ENCODE measurements at places on chromosomes 11 and 22. TPM values are rescaled to one million over a fixed set of nuclear protein-coding genes. Genes with fewer than 3 reads are reported as not detected.

The MFNG gene
- total RNA-seq, result 14.4 TPM

The ADORA2A gene
- 4.3 TPM for total RNA-seq

The CCT8L2 gene
- total RNA-seq, result not detected

The OR8D4 gene
- total RNA-seq, result not detected

GRCh38 chr11:85089654-85090053 is 537.5 kb downstream of the DLG2 start:
- no peak for DNase-seq

- no peak for DNase-seq
Observed at GRCh38 chr11:61173456-61173855, 12.2 kb upstream of the VPS37C start.

GRCh38 chr11:128548649-128549255 is 38.6 kb downstream of the ETS1 start:
- peak; percentile 83 for DNase-seq

DNA sequence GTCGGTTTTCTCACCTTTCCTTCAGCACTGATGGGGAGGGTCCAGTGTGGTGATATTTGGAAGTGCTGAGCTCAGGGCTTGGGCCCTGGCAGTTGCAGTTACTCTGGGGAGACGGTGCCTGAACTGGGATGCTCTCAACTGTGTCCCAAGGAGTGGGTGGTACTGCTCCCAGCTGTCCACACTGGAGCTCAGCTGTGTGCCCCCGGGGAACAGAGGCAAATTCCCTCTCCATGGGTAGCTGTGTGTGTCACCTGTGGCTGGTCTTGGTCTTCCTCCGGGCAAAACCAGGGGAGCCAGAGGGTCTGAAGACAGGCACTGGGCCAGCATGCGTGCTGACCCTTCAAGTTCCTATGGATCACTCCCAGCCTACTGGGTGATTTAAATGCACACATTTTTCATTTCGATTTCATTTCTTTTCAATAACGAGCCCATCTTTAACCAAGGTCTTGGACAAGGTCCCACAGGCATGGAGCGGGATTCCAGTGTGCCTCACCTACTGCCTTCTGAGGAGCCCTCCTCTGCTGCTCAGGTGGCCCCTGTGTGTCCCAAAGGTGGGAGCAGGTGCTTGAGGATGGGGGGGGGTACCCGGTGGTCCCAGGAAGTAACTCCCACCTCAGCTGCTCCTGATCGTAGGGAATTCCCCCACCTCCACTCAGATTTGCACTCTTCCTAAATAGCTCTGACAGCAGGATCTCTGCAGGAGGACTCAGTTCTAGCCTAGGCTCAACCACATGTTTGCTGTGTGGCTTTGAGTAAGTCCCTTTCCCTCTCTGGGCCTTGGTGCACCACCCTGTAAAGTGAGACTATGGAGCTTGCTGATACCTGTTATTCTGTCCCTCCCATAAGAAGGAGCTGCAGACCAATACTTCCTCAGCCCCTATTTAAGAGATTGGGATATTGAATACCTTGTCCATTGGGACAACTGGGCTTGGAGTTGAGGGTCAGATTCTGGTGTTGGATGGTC is 16.8 kb downstream of the PRDM11 start:
- no peak for DNase-seq

The OR6A2 gene
- total RNA-seq, result not detected

DNA sequence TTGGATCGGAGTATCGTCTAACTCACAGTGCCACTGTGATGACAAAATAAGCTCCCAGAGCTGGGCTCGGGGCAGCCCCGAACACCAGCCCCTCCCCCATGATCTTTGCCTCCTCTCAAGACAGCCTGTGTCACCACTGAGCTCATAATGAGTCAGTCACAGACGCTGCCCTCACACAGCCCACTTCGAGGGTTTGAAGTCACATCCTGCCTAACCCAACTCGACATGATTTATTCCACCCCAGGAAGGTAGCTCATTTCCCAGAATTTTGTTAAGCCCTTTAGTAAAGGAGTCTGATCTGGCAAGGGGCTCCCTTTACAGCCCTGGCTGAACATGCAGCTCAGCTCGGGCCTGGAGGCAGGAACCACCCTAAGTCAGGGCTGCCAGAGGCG is 22.8 kb downstream of the MYH9 start:
- DNase-seq, result peak; percentile 68

The APOL3 gene
- 31.7 TPM for total RNA-seq

GRCh38 chr11:101166038-101166437 is 36.4 kb upstream of the PGR start:
- no peak for DNase-seq

The RAC2 gene
- 6.9 TPM for total RNA-seq

The NLRP14 gene
- not detected for total RNA-seq

The CDC42BPG gene
- total RNA-seq, result 0.16 TPM

- peak; percentile 77 for DNase-seq
Observed at GRCh38 chr11:12746593-12747097, 72.4 kb downstream of the TEAD1 start.

- no peak for DNase-seq
Observed at GRCh38 chr11:131423688-131424087, 53.3 kb downstream of the NTM start.

GRCh38 chr11:74318241-74318932 is 6.9 kb upstream of the P4HA3 start:
- no peak for DNase-seq

- peak; percentile 39 for DNase-seq
Observed at GRCh38 chr11:22711880-22712279, 45.5 kb downstream of the GAS2 start.

DNA sequence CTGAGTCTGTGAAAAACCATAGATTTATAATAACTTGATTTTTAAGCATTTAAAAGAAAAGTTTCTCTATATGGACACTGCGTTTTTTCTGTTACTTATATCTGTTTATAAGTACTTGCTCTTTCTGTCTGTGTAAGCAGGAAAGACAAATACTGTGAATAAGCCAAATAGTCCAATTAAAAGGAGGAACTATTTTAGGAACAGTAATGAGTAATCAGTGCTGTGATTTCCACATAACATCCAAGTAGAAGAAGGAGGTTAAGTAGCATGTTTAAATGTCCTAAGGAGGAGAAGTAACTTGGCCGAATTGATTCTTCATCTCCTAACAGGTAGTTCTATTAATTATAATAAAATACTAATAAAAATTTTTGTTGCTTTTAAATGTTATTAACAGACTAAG is 40.8 kb downstream of the ZNF214 start:
- no peak for DNase-seq

DNA sequence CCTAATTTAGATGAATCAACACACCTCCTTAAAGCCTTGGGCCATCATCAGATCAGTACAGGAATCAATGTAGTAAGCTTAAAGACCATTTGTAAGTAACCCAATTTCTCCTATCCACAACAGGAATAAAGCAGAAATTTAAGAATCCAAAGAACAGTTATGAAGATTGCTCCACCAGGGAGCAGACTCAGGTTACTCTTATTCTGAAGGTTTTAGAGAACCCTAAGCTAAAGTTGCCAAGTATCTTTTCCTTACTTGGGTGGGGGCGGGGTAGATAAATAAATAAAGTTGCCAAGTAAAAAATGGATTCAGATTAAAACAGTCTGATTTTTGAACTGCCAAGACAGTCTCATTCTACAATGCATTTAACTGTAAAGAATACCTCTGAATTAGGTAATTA is 18.1 kb downstream of the CKAP5 start:
- no peak for DNase-seq

The FBLN1 gene
- 113 TPM for total RNA-seq

The CRYBB3 gene
- not detected for total RNA-seq

The OR52K2 gene
- not detected for total RNA-seq

GRCh38 chr11:97973352-97973857 is 1047.3 kb upstream of the CNTN5 start:
- no peak for DNase-seq

The DDTL gene
- total RNA-seq, result 1.5 TPM

DNA sequence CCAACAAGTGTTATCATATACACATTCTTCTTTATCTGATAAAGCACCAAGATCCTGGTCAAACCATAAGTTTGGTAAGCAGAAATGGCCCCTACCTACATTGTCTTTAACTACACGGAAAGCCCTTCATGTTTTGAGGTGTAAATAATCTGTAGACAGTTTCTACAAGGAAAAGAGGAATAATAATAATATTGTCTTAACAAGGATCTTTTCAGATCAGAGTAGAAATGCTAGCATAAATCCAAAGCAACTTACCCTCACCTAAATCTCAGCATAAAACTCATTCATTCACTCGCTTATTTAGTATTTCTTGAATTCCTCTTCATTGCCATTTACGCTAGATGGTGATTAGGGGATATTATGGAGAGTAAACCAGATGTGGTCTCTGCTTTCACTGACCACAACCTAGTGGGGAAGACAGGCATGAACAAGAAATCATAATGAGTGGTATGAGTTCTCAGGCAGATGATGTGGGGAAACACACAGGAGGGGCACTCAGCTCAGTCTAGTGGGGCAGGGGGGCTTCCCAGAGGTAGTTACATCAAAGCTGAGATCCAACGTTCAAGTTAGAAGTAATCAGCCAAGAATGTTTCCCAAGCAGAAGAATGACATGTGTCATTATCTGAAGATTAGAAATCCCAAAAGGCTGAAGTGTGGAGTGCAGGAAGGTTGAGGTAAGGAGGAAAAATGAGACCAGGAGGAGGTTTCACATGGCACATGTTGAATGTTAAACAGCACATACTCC is 65.4 kb upstream of the ZC3H12C start:
- no peak for DNase-seq

- no peak for DNase-seq
Observed at GRCh38 chr11:31879681-31880080, 68.6 kb upstream of the PAX6 start.

The DEFB131B gene
- not detected for total RNA-seq

- DNase-seq, result no peak
Observed at GRCh38 chr11:46198245-46199240, 77.3 kb upstream of the PHF21A start.

The XKR3 gene
- not detected for total RNA-seq

DNA sequence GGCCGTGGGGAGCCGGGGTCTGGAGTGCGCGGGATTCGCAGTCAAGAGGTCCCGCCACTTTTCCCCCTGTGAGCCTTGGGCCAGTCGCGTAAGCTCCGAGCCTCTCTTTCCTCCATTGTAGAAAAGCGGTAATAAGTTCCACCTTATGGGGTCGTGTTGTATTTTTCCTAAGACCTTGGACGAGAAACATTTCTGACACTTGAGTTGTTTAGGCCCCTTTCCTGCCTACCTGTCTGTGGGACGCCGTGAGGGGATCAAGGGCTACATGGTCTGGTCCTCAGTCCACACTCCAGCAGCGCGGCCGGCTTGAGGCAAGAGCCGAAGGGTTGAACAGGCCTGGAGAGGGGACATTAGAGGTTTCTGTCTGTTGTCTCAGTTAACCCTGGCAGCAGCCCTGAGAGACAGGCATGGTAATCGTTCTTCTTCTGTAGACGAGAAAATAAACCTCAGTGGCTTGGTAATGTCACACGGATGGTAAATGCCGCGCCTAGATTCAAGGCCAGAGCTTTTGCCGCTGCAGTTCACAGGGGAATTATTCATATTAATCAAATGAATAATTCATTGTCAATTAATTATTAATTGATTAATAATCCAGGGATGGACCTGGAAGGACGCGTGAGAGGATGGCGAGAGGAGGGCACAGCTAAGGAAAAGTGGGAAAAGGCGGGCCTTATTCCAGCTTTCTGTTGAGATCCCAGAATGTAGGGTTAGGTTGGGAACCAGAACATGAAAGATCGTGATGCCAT is 545 bp downstream of the FEN1 start:
- DNase-seq, result no peak

The ELMOD1 gene
- total RNA-seq, result 0.41 TPM

- DNase-seq, result no peak
Observed at GRCh38 chr11:4375431-4376140, 7.4 kb upstream of the OR52B4 start.

DNA sequence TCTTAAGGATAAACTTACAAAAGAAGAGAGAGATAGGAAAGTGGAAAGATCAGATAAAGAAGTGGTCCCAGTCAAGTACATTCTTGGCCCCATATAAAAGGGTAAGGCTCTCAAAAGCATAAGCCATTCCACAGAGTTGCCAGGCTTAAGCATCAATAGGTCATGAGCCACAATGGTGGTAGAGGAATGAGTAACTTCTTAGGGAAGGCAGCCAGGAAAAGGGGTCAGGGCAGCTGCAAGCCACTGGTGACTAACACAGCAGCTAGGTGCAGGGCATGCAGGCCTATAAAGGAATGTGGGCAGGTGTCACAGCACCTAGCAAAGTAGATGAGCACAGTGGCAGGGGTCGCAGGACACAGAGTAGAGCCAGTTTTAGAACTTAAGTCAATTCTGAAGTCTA is 302.6 kb upstream of the FAT3 start:
- DNase-seq, result no peak

The KRTAP5-8 gene
- total RNA-seq, result not detected

Data from Right ventricle myocardium inferior (tissue), 1 donor.